ENCODE measurements at places on chromosomes 12 and 14.

DNA sequence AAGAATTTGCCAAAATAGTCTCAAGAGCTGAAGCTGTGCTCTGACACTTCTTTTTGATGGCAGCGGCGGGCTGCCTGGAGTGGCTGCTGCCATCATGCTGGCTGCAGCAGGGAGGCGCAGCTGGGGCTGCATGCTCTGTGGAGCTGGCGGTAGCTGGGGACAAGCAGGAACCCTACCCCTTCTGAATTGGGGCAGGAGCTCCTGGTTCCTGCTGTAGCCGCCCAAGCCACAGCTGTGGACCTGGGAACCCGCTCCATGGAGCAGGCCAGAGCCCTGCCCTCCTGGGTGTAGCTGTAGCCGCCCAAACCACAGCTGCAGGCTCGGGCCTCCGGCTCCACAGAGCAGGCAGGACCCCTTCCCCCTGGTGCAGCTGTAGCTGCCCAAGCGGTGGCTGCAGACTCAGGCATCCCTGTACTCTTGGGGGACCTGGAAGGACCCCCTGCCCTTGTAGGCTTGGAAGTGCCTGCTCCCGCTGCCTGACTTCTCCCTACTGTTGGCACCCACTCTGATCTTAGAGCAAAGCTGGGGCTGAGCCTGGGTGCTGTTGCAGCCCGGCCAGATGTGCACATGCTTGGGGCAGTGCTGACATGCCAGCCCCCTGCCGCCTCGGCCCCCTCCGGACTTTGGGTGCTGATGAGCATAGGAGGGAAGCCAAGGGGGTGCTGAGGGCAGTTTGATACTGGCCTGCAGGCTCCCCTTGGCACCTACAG, 33.3 kb downstream of the APAF1 start:
- DNase-seq: no peak

DNA sequence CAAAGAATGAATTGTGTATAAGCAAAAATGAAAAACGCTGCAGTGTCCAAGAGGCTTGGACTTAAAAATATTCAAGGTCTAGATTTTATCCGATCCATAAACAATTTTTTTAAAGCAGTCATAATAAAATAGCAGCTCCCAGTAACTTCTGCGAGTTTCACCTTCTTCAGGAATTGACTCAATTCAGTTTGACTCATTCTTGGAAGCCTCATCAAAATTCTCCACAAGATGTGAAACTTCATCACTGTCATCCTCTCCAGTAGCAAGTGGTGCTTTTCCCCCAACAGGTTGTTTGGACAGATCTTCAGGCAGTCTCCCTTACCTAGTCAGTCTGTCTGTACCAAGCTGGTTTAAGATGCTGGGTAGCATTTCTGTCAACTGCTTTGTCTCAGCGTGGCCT, 93.5 kb upstream of the FOXG1 start:
- no peak for DNase-seq

GRCh38 chr14:60720962-60721325, 3.2 kb downstream of the SIX4 start:
- peak; percentile 20 for DNase-seq

DNA sequence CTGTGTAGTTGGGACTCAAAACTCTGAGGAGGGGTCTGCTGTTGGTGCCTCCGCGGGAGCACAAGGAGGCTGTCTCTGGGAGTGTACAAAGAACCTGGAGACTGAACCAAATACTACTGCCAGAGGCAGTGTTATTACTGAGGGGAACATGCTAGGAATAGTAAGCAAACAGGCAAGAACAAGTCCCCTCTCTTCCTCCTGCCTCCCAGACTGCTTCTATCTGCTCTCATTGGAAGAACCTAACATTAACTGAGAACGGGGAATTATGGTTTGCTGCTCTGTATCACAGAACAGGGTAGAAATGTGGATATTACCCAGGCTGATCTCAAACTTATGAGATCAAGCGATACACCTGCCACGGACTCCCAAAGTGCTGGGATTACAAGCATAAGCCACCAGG, 4.5 kb upstream of the KMT5A start:
- DNase-seq: no peak

GRCh38 chr12:53231921-53232645, at the start of gene RARG:
Gene RARG (minus strand): TSS chr12:53232209. CDS start chr12:53227545, 4,664 bp downstream.
- peak; percentile 88 for DNase-seq

GRCh38 chr12:32005496-32006125, 46.4 kb downstream of the RESF1 start:
- DNase-seq: no peak

GRCh38 chr14:104138098-104138717, at the start of gene KIF26A:
Gene KIF26A (plus strand): TSS chr14:104138587. CDS start chr14:104138723, 136 bp downstream.
- peak; percentile 90 for DNase-seq

DNA sequence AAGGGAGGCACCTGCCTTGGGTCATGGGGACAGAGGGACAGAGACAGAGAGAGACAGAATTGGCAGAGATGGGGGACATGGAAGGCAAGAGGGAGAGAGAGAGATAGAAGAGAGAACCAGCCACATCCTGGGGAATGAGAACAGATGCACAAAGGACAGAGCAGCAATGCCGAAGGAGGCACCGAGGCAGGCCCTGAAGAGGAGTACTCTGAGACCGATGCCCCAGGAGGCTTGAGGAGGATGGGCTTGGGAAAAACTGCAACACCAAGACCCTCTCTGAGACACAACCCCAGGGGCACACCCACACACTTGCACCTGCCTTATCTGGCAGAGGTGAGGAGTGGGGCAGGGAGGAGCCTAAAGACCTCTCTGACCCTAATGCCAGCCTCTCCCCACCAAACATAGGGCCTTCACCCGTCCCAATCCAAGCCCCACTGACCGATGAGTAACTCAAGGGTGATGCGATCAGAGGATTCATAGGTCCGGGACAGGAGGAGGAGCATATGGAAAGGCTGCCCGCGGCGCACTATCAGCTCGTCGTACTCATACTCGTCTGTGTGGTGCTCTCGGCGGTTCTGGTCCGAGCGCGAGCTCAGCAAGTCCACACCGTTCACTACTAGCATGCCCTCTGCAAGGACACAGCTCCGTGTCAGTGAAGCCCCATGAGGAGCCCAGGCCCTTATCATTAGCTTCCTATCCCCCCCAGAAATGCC, 1.6 kb downstream of the TGM1 start:
- DNase-seq: no peak

GRCh38 chr12:29273178-29273843, 107.7 kb downstream of the ERGIC2 start:
- DNase-seq: no peak

- DNase-seq: no peak
Observed at GRCh38 chr14:41749429-41749828, 142.8 kb downstream of the LRFN5 start.

- DNase-seq: no peak
Observed at GRCh38 chr12:4987076-4988046, 56.3 kb upstream of the KCNA5 start.

- no peak for DNase-seq
Observed at GRCh38 chr12:6301721-6302120, 8.8 kb upstream of the PLEKHG6 start.

DNA sequence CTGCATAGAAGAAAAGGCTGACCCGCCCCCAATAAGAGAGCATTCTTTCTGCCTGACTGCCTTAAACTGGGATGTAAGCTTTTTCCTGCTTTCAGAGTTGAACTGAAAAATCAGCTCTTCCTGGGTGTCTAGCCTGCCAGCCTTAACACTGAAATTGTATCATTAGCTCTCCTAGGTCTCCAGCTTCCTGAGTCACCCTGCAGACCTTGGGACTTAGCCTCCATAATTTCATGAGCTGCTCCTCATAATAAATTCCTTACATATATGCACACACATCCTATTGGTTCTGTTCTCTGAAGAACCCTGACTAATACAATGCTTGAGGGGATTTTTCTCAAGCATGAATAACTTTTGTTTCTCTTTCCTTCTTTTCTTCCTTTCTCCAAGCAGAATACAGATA, 76.4 kb upstream of the FAR2 start:
- DNase-seq: no peak

GRCh38 chr12:57435293-57435692, 709 bp downstream of the INHBC start:
- DNase-seq: no peak

GRCh38 chr14:99751539-99752485, 41.4 kb upstream of the EML1 start:
- DNase-seq: no peak

- no peak for DNase-seq
Observed at GRCh38 chr14:39181026-39181692, 6.1 kb downstream of the PNN start.

DNA sequence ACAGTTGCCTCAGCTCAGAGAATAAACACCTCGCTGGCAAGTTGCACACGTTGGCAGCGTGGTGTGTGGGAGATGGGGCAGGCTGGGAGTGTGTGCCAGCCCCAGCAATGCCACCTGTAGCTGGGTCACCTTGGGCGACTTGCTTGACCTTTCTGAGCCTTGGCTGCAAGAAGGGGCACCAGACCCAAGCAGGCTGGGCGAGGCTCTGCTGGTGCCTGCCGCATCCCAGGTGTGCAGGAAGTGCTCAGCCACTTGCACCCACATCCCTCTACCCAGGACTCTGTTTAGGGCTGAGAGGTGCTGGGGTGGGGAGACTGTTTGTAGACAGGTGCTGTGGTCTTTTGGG, 629 bp downstream of the FAM181A start:
- no peak for DNase-seq

- no peak for DNase-seq
Observed at GRCh38 chr12:28235015-28235414, 44.8 kb downstream of the CCDC91 start.

DNA sequence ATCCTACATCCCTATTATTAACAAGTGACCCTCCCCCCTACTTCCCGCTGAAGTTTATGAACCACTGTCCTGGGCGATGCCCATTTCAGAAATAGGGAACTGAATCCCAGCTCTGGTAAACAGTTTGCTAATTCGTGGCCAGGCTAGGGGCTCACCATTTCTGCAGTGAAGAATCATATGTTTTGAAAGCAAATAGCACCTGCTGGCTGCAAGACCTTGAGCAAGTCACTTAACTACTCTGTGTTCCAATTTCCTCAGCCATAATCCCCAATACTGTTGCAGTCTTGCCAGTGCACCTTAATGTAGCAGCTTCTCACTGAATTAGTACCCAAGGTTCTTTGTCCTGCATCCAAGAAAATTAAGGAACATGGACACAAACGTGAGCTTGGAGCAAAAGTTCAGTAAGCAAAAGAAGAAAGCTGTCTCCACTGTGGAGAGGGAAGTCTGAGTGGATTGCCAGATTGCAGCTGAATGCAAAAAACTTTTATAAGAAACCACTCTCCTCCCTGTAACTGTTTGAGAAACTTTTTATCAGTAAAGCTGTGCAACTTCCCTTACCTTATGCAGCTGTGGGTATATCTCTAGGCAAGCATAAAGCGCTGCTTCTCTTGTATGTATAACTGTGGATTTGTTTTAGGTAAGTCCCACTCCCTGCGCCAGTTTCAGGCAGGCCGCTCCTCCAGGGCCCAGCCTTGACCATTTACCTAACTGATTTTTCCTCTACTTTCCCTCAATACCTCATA, 824 bp downstream of the OAS1 start:
- no peak for DNase-seq

DNA sequence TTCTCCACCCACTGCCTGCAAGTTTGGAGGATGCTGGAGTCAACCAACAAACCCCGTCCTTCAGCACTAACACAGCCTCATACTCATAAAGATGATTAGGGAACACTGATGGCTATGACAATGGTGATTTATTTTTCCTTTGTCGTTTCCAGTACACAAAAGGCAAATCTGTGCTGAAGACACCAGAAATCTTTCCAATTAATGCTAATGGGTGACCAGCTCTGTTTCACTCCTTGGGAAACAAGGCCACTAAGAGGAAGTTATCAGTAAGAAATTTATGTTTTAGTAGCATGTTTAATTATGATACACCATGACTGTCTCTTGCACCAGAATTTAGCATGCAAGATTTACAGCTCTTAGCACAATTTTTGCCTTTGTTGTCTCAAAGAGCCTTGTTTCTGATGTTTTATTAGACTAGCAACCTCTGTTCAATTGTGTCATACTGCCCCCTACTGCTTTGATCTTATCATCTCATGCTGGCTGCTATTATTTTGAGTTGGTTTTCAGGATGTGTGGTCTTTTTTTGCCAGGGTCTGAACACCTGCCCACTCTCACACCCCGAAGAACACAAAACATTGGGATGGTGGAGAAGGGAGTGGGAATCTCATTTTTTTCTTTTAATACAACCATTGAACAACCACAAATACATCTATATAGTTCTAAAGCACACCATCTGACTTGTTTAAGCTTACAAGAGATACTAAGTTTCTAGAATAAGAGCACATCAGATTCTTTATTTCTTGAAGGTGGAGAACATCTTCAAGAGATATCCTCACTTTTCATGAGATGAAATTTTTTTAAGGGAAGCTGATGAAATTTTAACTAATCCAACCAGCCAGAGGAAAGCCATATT, 160.9 kb downstream of the SPTSSA start:
- DNase-seq: no peak

- DNase-seq: no peak
Observed at GRCh38 chr12:130778776-130779175, 60.3 kb downstream of the STX2 start.

- DNase-seq: no peak
Observed at GRCh38 chr14:58641509-58641908, 3.7 kb downstream of the DACT1 start.

DNA sequence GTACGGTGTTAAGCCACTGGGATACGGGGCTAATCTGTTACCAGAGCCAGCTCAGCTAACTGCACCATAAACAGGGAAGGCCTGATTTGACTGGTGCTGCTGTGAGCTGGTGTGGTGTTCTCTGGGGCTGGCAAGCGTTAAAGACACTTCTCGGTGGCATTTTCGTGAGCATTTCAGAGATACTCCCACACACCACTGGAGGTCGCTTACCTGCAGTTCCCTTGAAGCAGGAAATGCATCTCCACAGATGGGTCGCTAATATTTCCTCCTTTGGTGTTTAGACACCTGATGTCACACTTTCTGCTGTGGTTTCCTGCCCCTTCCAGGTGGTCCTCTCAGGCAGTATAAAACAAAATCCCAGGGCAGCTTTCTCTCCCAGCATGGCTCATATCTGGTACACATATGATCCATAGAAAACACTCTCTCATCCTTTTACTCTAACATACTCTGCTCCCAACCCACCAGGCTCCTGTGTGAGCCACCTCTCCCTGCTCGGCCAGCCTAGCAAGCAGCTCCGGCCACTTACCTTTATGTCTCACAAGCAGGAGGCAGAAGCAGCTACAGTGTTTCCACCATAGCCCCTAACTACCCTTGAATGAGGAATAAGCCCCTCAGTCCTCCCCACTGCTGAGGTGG, 129.9 kb upstream of the GRIN2B start:
- no peak for DNase-seq

Measured in 8988T (cell line).